Motor neuron (in vitro differentiated cells): ENCODE measurements at places on chromosomes 7 and 10. TPM values are rescaled to one million over a fixed set of nuclear protein-coding genes. Genes with fewer than 3 reads are reported as not detected.

DNA sequence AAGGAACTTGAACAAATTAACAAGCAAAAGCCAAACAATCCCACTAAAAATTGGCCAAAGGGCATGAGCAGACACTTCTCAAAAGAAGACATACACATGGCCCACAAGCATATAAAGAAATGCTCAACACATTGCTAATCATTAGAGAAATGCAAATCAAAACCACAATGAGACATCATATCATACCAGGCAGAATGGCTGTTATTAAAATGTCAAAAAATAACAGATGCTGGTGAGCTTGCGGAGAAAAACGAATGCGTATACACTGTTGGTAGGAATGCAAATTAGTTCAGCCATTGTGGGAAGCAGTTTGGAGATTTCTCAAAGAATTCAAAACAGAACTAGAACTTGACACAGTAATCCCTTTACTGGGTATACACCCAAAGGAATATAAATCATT, 311.7 kb upstream of the HPS1 start:
- ATAC-seq: no peak

DNA sequence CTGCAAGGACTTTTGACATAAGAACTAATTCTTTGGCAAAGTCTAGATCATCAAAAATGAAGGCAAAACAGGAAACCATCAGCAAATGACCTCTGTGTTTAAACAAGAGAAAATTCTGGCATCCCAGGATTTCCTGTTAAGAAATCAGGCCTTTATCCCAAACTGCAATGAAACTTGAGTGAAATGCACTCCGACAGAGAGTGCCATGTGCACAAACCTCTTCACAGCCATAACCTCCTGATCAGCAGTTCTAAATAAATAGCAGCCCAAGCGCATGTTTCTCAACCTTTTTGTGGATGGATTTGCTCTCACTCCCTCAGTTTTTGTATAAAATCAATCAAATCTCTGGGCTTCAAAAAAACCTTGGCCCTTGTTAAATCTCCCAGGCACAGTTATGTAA, 107.7 kb upstream of the EEPD1 start:
- ATAC-seq: no peak

DNA sequence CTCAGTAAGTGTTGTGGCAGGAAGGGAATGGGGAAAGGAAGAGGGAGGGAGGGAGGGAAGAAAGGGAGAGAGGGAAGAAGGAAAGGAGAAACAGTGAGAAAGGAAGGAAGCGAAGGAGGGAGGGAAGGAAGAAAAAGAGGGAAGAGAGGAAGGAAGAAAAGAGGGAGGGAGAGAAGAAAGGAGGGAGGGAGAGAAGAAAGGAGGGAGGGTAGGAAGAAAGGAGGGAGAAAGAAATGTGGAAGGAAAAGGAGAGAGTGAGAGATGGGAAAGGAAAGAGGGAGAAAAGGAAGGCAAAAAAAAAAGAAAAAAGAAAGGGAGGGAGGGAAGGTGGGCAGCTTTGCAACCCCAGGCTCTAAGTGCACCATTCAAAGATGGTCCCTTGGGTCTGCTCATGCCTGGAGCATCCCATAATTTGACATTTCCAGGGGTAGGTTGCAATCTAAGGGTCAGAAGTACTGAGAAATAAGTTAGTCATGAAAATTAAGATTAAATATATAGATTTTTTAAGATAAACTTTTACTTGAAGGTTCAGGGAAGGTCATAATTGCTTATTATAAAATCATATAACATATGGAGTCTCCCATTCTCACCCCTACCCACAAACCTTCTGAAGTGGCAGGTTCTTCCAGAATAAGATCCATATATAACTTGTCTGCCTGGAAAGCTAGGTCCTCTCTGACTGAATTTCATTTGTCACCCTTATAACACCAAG, 249.2 kb downstream of the PLXNA4 start:
- no peak for ATAC-seq

The R3HCC1L gene
- total RNA-seq: 22.7 and 22.8 TPM in 2 replicates

DNA sequence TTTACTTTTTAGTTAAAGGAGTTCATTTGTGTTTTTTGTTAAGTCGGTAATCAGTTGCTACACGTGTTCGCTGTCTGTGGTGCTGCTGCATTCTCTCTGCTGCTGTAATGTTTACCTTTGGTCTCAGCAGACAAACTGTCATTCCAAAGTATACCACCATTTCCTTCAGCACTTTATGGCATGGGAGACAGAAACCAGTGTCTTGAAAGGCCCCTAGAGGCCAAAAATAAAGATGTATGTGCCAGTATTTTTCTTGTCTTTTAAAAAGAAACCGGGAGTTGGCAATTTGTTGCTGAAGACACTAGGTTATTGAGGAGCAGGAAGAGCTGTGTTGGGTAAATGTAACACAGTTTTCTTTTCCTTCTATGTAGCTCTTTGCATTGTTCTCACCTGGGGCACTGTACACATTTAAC, 24.1 kb downstream of the ZNF92 start:
- ATAC-seq: peak; percentile 66

The LEP gene
- total RNA-seq: 0.44 and 0.62 TPM in 2 replicates

The FAM131B gene
- total RNA-seq: 1.5 and 1.7 TPM in 2 replicates

- no peak for ATAC-seq
Observed at GRCh38 chr7:1009747-1010146, 26.8 kb downstream of the CYP2W1 start.

GRCh38 chr10:29297678-29298077, 8.8 kb downstream of the LYZL1 start:
- no peak for ATAC-seq

GRCh38 chr7:40824461-40824860, 689.7 kb downstream of the SUGCT start:
- no peak for ATAC-seq

DNA sequence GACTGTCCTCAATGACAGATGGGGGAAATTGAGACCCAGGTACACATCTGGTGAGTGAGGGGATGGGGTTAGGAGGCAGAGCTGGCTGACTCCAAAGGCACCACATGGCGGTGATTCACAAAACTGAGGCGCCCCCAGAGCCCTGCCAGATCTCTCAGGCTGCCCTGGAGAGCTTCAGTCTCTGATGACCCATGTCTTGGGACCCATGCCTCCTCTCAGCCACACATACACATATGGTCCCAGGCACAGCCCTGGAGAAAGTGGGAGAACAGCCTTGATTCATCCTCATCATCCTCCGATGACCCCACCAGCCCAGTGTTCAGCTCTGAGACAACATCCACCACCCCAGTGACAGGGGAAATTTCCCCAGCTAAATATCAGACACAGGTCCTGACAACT, 426.0 kb downstream of the RPS24 start:
- ATAC-seq: no peak

The GPR26 gene
- 0.09 and 0.16 TPM in 2 replicates for total RNA-seq

The UNC5B gene
- 17.5 and 18.1 TPM in 2 replicates for total RNA-seq

The OR2A42 gene
- 0.25 TPM in 1 of 2 replicates, not detected in the other for total RNA-seq

GRCh38 chr7:102849079-102849478, 63.7 kb upstream of the LRRC17 start:
- ATAC-seq: no peak

GRCh38 chr7:157480371-157481050, 143.7 kb downstream of the DNAJB6 start:
- no peak for ATAC-seq

DNA sequence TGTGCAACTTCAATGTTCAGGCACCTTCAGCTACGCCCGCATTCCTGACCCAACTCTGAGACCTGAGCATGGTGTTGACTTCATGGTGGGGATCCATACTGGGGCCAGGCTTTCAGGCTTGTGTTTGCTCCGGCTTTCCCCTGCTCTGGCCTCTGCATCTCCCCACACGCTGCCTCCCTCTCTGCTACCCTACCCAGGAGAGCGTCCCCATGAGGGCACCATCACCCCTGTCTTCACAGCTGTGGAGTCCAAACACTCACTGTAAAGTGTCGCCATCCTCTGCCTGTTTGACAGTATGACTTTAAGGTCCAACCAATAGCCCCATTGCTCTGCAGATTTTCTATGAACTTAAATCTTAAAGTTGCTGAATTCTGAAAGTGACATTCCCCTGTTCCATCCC, 199.0 kb upstream of the GRB10 start:
- ATAC-seq: no peak

- peak; percentile 77 for ATAC-seq
Observed at GRCh38 chr7:51067757-51068156, 248.9 kb downstream of the COBL start.

The DENND2A gene
- total RNA-seq: 37.3 and 40.0 TPM in 2 replicates

DNA sequence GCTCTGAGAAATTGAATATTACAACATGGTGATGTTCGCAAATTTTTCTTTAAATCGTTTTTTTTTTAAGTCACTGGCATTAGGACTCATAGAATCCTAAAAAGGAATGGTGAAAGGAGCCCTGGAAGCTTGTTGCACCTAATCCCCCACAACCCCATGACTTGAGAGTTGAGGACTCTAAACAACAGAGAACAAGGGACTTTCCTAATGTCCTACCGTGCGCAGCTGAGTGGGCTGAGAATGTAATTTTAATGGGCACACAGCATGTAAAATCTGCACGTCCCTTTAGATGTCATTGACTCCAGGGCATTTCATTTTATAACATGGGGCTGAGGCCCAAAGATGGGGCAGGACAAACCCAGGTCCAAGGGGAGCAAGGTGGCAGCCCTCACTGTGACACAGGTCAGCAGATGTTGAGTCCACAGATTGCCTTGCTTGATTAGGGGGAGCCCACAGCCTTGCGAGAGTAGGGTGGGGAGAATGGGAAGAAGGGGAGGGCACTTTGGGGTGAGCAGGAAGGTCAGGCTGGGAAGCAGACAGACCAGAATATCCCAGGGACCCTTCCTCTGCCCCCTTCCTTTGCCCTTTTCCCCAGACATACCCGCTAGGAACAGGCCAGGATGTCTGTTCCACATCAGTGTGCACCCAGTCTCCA, 208.4 kb upstream of the ZMIZ1 start:
- no peak for ATAC-seq

- ATAC-seq: peak; percentile 65
Observed at GRCh38 chr10:11345224-11346054, 266.0 kb downstream of the USP6NL start.

The HOXA10 gene
- 22.2 and 26.2 TPM in 2 replicates for total RNA-seq

DNA sequence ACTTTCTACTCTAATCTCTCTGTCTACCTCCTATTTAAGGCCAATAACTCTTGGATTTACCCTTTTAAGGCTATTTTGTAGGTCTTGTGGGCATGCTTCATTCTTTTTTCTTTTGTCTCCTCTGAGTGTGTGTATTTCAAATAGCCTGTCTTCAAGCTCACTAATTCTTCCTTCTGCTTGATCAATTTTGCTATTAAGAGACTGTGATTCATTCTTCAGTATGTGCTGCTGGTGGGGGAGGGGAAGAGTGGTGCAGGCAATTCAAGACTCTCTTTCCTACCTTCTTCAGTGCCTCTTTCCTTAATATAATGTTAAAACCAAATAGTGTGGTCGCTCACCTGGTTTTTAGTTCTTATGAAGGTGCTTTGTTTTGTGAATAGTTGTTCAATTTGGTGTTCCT, 20.0 kb downstream of the ABCB1 start:
- ATAC-seq: no peak

The EPDR1 gene
- 3.5 and 3.6 TPM in 2 replicates for total RNA-seq

DNA sequence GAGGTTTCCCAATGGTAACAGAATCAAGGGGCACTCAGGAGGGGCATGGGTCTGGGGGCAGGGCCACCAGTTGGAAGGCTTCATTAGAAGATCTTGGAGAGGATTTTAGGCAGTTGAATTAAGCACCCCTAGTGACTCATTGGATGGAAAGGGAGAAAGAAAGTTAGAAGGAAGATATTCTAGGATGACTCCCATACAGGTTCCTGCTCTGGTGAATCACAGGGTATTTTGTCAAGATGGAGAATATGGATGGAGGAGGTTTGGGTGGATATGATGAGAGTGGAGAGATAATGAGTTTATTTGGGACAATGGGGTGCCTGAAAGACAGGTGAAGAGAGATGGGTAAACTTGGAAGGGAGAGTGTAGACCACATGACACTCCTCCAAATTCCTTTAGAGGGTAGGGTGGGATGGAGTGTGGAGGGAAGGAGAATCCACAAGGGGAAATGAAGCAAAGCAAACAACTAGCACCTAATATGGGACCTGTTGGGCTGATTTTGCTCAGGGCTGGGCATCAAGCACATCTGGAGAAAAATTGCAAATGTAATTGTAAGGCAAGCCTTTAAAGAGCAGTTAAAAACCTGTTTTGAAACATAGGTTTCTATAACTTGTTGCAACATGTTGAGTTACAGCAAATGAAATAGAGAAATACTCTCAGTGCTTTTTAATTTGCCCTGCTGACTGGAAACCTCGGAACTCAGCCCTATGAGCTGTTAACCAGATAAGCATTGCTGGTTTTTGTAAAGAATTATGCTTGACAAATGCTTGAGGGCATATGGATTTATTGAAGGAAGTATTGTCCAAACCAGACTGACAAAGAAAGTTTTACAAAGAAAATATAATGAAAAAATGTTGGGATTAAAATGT, 2.9 kb upstream of the ENTPD7 start:
- no peak for ATAC-seq

DNA sequence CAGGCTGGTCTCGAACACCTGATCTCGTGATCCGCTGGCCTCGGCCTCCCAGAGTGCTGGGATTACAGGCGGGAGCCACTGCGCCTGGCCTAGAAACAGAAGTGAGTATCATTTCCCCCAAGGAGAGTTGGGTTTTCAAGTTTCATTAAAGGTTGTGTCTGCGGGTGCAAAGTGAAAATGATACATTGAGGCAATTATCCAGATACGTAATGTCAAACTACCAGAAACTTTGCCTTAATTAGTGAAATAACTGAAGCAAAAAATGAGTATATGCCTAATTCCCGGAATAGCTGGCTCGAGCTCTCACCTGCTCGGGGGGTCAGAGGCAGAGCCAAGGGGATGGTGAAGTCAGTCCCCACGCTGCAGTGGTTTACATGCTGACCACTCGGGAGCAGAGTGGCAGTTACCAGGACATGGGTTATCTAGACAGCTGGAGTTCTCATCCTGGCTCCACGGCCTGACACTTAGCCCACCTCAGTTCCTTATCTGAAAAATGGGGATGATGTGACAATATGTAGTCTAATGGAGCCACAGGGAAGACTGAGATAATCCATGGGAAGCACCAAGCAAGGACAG, 25.5 kb downstream of the CHST15 start:
- ATAC-seq: no peak

DNA sequence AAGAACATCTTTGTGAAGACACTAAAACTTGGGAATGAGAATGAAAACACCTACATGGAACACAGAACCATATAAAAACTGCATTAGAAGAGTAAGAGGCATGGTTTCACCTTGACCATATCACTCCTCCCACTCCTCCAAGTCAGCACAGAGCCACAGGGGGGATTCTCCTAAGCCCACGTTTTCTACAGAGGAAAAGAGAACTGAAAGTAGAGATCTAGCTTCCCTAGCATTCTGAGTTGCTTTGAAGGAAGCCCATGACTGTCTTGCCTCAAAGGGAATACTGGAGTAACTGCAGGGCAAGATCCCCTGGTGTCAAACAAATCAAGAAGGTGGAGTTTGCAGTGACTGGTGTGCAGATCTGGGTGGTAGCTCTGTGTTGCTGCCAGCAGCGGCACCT, 43.9 kb downstream of the HBP1 start:
- no peak for ATAC-seq
